ENCODE measurements at places on chromosomes 5 and 9.

- DNase-seq, result no peak
These were observed 50.8 kb downstream of the AMBP start for GRCh38 chr9:114027159-114027862.

GRCh38 chr5:90612919-90613318, 54.3 kb downstream of the ADGRV1 start:
- no peak for DNase-seq

DNA sequence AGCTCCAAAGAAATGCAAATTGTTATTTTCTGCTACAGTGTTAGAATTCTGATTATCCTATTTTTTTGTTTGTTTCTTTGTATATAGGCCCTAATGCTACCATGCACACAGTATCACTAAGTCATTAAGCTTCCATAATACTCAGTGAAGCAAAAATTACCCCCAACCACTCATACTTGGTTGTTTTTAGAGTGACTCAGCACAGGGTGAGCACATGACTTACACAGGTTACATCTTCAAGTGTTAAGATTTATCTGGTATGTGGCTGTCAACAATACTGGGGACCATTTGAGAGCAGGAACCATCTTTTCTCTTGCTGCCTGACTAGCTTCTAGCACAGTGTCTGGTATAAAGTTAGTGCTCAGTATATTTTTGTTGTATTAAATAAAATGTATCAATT, 255.8 kb upstream of the SLC24A2 start:
- DNase-seq, result no peak

- no peak for DNase-seq
These were observed 63.1 kb downstream of the NACC2 start for GRCh38 chr9:136031741-136032730.

DNA sequence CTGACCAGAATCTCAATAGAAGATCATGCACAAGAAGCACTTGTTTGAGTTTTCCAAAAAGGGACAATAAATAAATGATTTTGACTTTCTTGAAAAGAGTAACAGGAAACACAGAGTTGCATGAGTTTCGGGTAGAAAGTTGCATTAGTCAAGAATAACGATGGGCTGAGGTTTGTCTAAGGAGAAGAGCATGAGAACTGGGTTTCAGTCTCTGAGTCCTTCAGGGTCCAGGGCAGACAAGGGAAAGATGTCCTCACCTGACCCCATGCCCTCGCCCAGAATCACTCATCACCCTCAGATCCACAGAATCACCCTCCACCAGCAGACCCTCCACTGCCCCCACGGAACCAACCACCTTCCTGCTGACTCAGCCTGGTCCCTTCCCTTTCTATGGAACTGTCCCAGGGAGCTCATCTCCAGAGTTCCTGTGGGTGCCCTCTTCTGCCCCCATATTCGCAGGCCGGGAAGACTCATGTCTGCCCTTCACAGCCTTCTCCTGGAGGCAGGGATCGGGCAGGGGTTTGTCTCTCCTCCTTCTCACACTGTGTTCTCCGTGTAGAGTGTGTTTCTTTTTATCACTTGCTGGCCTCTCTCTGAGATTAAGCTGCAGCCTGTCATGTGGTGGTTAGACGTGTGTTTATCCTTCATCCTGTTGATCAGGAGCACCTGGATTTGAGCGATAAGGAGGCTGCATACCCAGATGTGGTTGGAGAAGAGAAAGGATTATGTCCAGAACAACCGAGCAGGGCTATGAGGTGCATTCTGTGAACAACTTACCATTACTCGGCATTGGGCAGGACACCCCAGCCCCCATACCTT, 442.6 kb downstream of the MAT2B start:
- DNase-seq, result no peak

DNA sequence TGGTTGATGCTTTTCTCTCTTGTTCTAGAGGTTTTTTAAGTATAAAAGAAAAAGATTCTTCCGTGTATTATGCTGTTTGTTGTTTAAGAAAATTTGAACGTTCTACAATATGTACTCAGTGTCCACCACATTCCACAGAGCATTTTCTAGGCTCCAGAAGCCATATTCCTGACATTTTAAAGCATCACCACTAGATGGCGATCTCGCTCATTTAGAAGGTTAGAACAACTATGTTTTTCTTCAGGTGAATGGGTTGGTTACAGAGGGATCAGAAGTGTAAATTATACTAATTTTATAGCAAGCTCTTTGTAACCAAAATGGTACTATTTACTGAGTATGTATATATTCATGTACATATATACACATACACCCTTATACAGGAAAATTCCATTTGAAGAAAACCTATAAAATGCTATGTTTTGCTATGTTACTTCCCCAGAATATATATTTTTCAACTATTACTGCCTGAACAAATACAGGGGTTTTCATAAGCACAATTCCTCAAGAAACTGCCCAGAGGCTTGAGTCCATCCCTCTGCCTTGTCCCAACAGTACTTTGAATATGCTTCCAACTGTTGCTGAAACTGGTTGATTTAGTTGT, 284.3 kb downstream of the CCDC171 start:
- peak; percentile 0 for DNase-seq

DNA sequence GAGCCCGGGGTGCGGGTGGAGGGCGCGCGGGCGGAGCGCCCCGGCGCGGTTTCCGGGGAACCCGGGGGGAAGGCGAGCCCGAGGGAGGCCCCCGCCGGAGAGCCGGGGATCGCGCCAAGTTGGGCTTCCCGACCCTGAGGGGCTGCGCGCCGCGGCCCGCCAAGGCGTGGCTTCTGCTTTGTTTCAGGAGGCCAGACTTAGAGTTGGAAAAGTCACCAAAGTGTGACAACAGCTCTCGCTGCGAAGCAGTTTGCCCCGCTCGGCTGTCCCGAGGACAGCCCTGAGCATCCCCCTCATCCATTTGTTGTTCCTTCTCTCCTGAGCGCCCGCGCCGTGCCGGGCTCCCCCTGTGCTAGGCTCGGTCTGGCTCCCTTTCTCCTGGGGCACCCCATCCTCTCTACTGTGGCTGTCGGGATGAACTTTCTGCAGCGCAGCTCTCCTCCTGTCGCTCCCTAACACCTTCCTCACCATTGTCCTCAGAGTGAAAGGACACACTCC, 410 bp downstream of the GLIPR2 start:
- no peak for DNase-seq

- DNase-seq, result no peak
These were observed 1.2 kb downstream of the ROR2 start for GRCh38 chr9:91948597-91949391.

DNA sequence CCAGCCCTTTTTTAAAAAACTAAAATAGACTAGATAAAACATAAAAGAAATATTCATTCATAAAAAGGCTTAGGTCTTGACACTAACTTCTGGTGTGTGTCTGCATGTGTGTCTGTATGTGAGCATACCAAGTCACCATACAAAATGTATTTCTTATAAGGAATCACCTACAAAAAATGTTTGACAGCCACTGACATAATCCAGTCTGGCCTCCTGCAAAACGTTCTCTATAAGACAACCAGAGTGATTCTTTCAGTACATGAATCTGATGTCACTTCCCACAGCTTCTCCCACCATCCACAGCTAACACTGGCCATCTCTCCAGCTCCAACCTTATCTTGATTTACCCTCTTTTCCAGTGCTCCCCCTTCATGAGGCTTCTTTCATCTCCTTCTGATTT, 192.3 kb downstream of the TLE1 start:
- no peak for DNase-seq

GRCh38 chr5:88825584-88826315, 57.2 kb downstream of the MEF2C start:
- DNase-seq, result no peak

DNA sequence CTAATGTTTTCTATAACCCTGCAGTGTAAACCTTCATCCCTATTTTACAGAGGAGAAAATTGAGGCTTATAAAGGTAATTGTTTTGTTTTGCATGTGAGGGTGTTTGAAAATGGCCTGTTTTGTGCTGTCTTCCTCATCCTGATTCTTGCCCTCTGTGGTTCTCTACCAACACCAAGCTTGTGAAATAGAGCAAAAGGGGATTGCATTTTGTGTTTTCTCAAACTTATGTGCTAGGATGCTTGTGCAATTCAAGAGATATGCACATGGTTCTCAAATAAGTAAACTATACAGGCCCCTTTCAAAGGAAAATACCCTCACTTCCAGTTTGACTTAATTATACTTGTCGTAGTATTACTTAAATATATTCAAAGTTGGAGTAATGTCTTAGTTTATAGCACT, 17.2 kb downstream of the PAM start:
- DNase-seq, result no peak

GRCh38 chr9:132622159-132622558, 39.8 kb downstream of the BARHL1 start:
- no peak for DNase-seq

DNA sequence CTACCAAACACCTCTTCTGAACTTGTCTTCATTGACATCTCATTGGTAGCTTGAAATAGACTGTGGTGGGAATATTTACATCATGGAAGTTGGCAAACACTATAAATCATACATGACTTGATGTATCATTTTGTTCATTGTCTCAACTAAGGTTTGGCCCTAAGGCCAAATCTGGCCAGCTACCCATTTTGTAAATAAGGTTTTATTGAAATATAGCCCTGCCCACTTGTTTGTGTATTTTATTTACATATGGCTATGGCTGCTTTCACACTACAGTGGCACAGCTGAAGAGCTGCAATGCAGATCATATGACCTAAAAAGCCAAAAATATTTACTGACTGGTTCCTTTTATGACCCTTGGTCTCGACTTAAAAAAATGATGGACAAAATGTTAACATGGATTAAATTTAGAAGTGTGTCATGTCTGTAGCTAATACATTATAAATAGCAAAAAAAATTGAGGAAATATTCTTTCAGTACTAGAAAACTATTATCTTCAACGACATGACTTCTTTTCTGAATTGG, 22.1 kb downstream of the FAM240B start:
- DNase-seq, result no peak

- no peak for DNase-seq
These were observed 589.4 kb upstream of the WWC1 start for GRCh38 chr5:167702014-167702413.

Data from hippocampal formation (tissue), 2 donors.